ENCODE measurements at places on chromosomes 2 and 18.

DNA sequence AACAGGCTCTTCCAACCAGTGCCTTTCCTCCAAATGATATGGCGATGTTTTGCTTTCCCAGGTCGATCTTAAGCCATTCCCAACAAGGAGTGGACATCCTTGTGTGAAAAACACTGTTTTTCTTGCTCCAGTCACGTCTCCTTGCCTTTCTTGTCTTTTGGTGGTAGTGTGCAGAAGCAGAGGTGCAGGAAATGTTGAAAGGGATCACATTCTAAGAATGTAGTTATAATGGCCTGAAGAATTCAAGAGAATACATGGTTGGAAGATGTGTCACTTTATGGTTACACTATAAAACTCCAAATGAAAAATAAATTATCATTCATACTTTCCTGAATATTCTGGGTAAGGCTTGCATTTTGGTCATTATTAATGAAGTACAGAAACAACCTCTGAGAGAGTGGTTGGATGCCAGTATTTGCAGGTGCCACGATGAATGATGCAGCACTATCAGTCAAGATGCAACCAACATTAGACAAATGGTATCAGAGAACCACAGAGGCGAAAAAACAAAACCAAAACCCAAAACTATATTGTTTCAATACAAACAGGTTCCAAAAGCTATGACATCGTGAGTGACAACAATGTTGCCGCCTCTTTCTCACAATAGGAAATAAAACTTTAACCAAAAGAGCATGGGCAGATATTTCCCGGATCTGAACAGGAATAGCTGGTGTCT lies 27.5 kb upstream of the POLE4 start:
- DNase-seq, result no peak

- DNase-seq, result no peak
Measured at GRCh38 chr2:83365476-83365875, 1093.6 kb downstream of the SUCLG1 start.

GRCh38 chr2:82215212-82215611 lies 1910.7 kb upstream of the LRRTM1 start:
- DNase-seq, result no peak

DNA sequence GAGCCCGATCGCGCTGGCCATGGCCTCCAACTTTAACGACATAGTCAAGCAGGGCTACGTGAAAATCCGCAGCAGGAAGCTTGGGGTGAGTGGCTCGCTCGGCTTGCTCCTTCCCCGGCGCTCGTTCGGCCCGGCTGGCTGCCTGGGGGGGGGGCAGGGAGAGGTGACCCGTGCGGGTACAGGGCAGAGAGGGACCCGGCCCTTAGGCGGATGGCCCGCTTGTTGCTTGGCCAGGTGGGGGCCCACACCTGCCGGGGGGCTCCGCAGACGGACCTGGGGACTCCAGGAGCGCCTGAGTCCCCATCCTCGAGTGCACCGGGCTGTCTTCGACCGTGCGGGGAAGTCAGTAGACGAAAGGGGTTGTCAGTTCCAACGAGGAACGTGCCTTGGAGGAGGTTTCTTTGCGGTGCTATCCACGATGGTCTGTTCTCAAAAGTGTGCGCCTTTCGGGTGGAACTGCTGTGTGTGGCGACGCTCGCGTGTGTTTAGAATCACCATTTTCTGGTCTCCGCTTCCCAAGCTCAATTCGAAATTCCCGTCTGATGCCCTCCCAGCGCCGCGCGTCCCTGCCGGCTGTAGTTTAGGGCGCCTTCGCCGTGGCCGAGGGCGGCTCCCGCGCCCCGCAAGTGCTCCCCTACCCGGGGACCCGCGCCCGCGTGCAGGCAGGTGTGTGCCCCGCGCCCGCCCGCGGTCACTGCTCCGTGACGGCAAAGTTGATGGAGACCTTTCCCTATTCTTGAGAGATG lies 711 bp downstream of the DOK6 start:
- DNase-seq, result no peak

DNA sequence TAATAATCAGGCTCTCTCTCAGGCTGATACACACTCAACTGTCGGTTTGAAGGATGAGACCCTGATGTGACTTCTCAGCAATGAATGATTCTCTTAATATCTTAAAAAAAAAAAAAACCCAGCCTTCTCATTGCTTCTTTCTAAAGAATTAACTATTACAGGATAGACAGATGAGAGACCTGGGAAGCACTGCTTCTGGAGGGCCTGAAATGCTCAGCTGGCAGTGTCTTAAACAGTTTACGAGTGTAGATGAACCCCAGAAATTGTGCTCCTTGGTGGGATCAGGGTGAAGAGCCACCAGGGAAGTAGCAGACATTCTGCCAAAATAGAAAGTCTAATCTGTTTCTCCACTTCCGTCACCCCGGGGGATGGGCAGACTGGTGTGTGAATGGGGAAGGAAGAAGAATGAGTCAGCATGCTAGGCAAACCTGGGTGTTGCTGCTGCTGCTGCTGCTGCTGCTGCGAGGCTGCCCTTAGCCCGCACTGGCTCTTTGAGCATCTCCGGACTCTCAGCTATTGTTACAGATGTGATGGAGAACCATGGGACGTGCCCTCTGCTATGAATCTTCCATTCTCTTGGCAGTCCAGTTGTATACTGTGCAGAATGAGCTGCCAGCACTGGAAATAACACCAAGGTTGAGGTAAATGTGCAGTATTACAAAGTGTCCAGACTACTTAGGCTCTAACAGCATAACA lies 158.4 kb downstream of the SETBP1 start:
- DNase-seq, result peak; percentile 42

DNA sequence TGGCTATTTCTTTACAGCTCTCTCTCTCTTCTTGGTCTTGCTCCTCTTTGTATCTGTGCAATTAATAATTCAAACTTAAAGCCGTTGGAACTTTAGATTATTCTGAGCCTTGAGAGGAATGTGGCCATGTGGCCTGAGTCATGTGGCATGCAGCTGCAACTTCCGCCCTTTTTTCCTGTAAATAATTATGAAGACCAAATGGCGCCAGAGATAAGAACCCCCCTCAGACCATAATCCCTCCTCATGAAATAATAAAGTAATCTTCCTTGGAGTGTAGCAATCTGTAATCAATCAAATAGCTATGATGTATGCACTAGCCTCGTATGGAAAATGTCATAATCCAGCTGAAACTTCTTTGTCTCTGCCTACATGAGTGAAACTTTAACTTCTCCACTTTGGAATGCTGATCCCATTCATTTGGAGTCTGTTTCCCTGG lies 13.5 kb upstream of the TWSG1 start:
- no peak for DNase-seq

DNA sequence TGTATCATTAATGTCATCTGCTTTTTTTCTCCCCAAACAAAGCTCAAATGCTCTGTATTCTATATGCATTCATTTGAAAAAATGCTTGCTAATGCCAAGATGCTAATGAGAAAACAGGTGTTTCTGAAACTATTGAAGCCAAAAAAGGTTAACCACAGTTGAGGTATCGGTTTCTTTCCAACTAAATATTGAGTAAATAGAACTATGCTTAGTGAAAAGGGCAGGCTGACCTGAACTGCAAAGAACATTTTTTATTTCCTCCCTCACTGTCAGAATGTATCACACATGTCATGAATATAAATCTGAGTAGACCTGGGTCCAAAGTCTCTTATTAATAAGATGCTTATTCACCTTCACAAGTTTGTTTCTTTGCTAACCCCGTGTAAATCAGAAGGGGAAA lies 866.6 kb downstream of the CPS1 start:
- no peak for DNase-seq

GRCh38 chr2:101732199-101732598 lies 34.7 kb downstream of the MAP4K4 start:
- DNase-seq, result no peak

DNA sequence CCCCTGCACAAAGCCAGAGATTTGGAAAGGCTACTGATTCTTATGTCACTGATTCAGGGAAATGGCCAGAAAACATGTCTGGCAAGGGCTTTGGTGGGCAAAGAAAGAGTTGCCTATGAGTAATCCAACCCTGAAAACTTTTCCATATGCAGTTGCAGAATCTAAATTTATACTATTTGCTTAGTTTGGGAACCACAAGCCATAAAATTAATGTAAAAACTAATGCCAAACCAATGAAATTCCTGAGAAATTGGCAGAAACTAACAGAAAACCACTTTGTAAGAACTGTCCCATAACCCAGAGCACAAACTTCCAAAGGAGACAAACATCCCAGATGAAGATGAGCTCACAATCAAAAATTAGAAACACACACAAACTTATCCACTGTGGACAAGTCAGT lies 48.8 kb downstream of the TCF4 start:
- no peak for DNase-seq

DNA sequence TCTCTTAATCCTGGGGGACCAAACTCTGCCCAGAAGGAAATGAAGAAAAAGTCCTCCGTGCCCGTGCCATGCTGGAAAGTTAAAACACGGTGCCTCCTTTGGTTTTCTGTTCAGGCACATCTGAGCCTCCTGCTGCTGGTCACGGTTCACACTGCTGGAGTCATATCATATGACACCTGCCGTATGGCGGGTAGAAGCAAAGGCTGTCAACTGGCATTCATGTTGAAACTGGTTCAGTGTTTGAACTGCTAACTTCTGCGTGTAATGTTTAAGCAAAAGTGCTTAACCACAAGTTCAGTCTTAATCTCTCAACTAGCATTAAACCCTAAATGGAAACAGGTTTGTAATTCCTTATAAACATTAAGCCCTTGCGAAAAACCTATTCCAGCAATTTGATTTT lies 3.1 kb downstream of the STK39 start:
- no peak for DNase-seq

DNA sequence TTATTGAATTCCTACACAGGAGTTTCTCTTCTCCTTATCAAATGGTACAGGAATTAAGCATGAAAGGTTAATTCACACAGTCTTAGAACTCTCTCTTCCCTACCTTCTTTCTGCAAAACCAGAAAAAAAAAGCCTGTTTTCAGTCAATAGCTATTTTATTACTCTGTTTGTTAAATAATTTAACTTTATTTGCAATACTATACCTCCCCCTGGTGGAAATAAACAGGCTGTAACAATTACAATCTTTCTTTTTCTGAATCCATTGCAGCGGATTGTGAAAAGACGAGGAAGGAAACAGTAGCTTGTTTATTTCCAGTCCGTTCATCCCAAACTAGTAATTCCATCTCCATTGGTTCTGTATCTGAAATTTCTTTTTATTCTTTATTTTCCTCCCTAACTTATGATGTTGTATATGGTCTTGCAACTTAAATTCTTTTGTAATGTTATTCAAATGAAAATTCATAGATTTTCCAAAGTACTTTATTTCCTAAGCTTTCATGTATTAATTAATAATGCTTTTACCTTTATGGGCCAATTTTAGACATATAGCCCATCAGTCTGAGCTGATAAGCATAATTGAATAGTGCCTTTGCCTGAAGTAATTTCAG lies 165.2 kb downstream of the SH3BP4 start:
- peak; percentile 73 for DNase-seq

DNA sequence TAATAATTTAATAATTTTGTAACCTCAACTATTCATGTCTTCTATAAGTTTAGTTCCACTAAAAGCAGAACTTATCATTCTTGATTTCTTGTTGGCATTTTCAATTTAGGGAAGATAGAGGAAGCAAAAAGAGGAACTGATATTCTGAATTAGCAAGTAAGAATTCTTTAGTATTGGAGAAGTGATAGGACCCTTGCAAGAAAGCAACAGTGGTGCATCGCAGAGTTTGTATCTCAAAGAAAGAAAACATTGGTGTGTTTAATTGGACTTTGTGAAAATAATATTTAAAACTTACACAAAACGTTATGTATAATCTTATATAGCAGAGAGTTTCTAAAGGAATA lies 36.5 kb upstream of the TNFRSF11A start:
- DNase-seq, result peak; percentile 35

DNA sequence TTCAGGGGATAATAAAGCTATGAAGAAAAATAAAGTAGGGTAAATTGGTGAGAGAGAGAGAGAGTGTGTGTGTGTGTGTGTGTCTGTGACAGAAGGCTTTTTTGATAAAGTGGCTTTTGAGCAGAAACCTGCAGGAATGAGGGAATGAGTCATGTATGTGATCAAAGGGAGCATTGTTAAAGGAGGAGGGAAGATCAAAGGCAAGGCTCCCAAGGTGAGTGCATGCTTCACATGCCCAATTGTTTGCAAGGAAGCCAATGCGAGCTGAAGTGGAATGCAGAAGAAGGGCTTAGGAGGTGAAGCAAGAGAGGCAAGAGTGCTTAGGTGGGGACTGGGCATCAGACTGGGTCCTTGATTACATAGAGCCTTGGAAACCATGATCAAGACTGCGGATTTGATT lies 96.8 kb downstream of the DNAH6 start:
- DNase-seq, result no peak

DNA sequence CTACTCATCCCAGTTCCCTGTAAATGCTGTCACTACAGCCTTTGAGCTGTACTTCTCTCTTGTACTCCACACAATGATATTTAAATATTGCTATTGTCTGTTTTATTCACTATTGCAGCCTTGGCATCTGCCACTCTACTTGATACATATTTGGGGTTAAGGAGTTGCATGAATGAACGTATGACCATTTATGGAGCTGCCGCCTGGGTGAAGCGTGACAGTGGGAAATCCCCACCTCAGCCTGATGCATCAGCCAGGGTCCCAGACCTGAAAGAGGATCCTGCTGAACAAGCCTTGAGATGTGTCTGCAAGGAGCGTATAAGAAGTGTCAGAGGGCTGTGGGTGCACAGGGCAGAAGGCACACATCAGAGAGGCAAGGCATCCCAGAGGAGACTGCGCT lies 39.1 kb downstream of the MRPL35 start:
- no peak for DNase-seq
